Stimulated activated CD4-positive, alpha-beta T cell treated with anti-CD3 and anti-CD28 coated beads, Interleukin-2, amount 100 ng/mL, for 24 hours (primary cell): ENCODE measurements at places on chromosomes 2 and 18.

- DNase-seq: no peak
These were observed 85.7 kb downstream of the COPS8 start for GRCh38 chr2:237171396-237171795.

- DNase-seq: no peak
These were observed 46.5 kb upstream of the SESTD1 start for GRCh38 chr2:179311101-179311500.

DNA sequence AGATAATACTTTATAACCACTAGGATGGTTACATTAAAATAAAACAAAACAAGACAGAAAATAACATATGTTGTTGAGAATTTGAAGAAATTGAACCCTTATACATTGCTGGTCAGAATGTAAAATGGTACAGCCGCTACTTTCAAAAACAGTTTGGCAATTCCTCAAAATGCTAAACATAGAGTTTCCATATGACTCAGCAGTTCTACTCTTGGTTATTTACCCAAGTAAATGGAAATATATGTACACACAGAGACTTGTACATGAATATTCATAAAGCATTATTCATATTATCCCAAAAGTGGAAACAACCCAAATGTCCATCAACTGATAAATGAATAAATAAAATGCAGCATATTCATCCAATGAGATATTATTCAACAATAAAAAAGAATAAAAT lies 92.5 kb upstream of the LRATD1 start:
- DNase-seq: no peak

DNA sequence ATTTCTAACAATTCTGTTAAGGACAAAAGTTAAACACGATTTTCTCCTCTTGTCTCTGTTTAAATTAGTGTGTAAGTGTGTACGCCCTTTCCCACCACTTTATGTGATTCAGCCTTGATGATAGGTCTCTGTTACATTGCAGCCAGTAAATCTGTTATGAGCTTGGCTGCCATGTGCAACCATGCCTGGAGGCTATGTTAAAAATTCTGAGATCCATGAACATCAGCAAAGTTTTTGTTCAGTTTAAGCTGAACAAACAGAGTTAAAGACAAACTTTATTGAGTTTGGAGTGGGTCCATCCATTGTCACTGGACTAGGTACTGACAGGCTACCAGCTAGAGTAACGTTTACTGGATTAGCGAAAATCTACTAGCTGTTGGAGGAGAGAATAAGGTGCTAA lies 110.4 kb downstream of the NCKAP5 start:
- no peak for DNase-seq

DNA sequence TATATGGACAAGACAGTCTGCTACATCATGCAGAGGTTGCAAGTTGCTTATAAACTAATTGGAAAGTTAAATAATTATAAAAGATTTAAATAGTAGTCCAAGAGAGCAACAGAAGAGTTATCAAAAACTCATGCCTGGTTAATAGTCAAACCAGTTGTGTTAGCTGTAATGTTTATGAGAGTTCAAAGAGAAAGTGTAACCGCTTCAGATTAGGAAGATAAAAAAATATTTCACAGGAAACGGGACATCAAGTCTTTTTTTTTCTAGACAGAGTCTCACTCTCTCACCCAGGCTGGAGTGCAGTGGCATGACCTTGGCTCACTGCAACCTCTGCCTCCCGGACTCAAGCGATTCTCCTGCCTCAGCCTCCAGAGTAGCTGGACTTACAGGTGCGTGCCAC lies 34.6 kb upstream of the RNF125 start:
- no peak for DNase-seq

DNA sequence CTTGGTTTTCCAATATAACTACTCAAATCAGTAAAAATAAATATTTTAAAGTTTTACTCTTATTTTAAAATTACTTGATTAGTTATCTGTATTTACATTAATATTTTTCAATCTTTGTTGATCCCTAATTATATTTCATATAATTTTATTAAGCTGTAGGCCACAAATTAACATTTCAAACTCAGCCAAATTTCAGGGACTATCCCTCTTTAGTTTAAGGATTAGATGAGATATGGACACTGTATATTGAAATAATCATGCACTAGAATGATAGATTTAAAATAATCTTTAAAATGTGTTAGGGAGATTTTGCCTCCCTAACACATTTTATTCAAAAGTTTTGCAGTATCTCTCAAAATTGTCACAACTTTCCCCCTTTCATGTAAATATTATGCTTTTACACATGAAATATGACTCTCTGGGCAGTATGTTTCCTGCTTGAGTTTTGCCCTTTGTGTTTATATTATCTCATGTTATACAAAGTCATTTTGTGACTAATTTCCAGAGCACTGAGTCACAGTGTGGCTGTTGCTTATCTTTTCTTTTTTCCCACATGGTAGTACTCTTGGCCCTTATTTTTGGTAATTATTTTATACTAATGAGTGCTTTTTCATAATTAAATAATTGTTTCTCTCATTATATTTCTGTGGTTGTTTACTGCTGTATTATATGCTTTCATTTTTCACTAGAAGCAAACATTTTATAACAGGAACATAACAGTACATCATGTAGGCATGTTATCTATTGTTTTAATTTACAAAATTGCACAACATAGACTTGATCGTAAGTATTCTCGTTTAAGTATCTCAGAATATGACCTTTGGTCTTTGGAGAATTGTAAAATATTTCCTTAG lies 1.2 kb downstream of the TFPI start:
- no peak for DNase-seq

- no peak for DNase-seq
These were observed 136.5 kb upstream of the HAAO start for GRCh38 chr2:42928692-42929545.

DNA sequence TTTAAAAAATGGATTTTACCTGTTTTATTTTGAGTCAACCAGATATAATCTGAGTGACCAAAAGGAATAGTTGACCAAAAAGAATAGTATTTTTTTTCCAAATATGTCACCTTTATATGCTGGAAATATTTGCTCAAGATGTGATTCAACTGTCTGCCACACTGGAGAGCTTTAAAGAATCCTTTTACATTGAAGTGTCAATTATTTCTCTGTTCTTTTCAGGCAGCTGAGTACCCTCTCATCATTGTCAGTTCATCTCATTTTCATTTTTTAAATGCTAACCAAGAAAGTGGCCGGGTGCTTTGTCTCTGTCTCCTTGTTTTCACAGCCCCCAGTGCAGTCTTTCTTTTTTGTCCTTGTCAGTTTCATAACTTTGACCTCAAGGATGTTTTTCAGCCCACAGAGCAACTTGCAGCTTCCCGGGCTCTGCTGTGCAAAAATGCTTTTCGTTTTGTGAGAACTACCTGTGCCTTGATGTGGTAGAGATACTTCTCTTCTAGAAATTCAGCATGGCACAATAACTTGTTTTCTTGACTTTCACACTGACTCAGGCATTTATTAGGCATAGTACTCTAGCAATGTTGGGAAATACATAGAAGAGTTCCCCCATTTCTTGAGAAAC lies 23.4 kb upstream of the CERS6 start:
- DNase-seq: peak; percentile 43

DNA sequence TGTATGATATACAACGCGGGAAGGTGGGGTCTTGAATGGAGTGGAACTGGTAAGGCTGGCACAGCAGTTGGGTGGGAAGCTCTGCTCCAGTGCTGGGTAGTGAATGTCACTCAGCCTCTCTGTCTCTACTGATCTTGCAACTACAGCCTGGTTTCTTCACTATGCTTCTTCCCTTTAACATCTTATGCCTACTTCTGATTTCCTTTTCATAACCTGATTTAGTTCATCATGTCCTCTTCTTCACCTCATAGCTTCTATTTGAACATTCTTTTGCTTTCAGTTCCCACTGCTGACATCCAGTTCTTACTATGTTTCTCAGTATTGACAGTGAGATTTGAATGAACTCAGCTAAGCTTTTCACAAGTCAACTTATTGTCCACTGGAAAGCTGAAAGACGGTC lies 286.2 kb downstream of the ARL6IP6 start:
- no peak for DNase-seq

- DNase-seq: no peak
These were observed 6.3 kb downstream of the MEX3C start for GRCh38 chr18:51191128-51191717.

GRCh38 chr2:15874321-15874720 lies 66.0 kb upstream of the MYCN start:
- no peak for DNase-seq

DNA sequence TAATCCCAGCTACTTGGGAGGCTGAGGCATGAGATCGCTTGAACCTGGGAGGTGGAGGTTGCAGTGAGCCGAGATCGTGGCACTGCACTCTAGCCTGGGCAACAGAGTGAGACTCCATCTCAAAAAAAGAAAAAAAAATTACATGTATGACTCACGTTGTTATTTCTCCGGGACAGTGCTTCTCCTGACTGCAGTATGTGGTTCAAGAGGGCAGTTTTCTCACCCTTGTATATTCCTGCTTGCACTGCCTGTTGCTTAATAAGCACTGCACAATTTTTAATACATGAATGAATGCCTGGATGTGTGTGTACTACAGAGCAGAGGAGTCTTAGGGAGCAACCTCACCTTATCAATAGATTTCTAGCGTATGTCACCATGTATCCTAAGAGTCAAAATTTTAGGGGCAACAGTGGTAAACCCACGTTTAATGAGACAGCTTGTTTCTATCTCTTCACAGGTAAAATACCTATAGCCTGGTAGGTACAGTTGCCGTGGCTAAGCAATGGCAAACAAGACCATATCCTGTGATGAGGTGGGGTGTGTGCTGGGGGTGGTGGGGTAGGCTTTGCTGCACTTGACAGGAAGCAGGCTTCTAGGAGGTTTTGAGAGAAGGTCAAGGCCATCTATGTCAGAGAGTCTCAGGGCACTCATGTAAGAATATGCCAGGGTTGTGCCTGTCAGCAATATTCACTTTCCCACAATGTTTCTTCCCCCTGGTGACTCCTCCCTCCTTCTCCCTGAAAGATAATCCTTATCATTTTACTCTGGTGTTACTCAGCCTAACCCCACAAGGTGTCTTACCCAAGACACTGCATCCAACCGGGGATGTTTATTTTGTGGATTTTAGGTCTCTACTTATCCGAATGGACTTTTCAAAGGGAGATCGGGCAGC lies 36.9 kb upstream of the MEX3C start:
- DNase-seq: no peak

DNA sequence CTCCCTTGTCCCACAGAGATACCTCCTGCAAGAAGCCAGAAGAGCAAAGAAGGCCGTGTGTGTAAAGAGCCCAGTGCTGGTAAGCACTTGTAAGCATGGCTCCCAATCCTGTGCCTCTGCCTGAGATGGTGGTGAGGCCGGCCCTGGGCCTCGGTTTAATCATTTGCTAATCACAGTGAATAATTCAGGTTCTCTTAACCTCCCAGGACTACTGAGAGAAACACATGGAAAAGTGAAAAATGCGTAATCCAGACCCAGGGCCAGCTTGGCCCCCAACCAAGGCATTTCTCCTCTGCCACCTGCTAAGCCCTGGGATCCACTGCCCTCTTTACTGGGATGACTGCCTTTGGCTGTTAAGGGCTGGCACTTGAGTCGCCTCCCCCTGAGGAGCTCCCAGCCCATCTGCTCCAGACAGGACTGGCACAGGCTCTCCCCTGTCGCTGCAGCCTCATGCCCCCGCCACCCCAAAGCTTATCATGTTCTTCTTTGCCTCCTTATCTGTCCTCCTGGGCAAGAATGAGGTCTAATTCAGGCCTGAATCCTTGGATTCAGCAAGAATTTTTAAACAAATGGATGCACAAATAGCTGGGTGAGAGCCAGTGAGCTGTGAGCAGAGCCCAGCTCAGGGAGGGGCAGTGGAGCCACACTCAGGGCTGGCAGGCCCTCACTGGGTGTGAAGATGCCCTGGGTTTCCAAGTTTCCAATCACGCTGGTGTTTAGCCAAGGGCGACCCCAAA lies 193.9 kb upstream of the HS6ST1 start:
- DNase-seq: no peak
